ENCODE measurements at places on chromosomes 12 and 14.
A peak's percentile ranks its signal among the peaks of the same experiment; 100 is the strongest.

- no peak for DNase-seq
Observed at GRCh38 chr12:109289004-109289403, 20.1 kb downstream of the FOXN4 start.

GRCh38 chr14:100586403-100587085, 673 bp downstream of the BEGAIN start:
- DNase-seq = peak; percentile 57

- DNase-seq = no peak
Observed at GRCh38 chr12:77682488-77682887, 148.2 kb upstream of the NAV3 start.

GRCh38 chr12:62841846-62842245, 93.1 kb downstream of the PPM1H start:
- DNase-seq = no peak

DNA sequence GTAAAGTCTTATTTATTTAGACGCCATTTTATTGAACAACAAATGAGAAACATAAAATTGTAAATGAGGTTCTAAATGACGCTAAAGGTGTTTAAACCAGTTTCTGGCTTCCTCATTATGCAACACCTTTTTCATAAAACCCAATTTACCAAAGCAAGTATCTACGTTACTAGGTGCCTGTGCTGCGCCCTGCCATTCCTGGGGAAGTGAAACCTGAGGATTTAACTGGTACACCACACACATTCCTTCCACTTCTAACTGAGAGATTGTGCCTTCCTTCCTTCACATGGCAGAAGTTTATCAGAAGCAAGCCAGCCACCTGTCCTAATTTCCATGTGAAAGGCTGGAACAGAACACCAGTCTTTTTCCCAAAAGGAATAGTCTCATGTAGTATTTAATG, 40.3 kb upstream of the GCH1 start:
- DNase-seq = no peak

GRCh38 chr14:35628989-35629388, 95.0 kb downstream of the INSM2 start:
- no peak for DNase-seq

DNA sequence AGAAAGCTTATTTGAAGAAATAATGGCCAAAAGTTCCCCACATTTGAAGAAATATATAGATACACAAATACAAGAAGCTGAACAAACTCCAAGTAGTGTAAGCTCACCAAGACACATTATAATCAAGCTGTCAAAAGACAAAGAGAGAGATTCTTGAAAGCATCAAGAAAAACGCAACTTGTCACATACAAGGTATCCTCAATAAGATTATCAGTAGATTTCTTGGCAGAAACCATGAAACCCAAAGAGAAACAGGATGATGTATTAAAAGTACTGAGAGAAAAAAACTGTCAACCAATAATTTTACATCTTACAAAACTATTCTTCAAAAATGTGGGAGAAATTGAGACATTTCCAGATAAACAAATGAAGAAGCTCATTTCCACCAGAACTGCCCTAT, 250.6 kb upstream of the ARID2 start:
- no peak for DNase-seq
